Activated T-helper 2 cell treated with anti-CD3 and anti-CD28 coated beads, Interferon-gamma antibody, Interleukin-2, Interleukin-4, amounts not matched to agents 10 μg/mL and 5 μg/mL and 100 μg/mL, durations not matched to agents 14 hours and 24 hours and 36 hours (primary cell): ENCODE measurements at places on chromosomes 7 and 10.

DNA sequence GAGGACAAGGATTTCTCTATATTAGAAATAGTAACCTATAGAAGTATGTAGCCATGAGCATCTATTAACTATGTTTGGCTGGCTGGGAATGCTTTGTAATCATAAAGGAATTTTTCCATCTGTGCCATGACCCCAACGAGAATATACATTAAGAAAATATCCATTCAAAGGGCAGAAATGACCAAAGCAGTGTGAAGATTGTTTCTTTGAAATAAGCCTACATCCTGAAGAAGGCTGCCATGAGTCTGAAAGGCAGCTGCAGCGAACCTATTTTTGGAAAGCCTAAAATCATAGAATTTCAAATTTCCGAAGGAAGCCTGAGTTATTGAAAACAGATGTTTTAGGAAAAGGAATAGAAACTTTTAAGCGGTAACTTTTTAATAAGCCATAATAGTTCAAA, 244.2 kb upstream of the FOXK1 start:
- DNase-seq, result no peak

GRCh38 chr7:80542398-80542797, 30.5 kb upstream of the GNAT3 start:
- DNase-seq, result no peak

DNA sequence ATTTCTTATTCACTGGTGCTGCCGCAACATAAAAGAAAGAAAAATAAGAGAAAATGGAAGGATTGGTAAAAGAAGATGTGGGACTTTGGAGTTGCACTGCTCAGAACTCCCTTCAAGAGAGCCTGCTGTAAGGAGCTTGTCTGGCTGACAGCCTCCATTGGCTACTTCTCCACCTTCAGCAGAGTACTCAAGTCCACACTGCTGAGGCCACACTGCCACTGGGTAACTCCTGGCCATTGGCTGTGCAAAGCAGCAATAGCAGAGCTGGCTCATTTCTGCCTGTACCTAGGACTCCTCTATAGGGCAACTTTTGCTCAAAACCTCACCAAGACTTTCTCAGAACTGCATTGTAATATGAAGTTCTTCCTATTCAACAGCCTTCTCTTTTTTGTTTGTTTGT, 38.7 kb upstream of the PCLO start:
- no peak for DNase-seq

DNA sequence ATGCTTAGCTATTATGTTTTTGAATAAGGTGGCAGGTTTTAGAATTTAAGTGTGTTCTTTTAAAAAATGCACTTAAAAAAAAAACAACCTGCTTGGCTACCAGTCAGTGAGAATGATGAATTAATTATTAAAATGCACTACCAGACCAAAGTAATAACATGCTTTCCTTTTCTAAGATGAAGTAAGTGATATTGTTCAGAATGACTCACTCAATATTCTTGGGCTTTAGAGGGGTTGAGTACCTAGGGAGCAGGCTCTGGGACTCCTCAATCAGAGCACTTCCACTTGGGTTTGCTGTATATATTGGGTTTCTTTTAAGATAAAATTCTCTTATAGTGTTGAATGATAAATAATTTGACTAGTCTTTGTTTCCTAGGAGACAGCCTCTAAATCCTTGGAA, 8.6 kb downstream of the STAM start:
- no peak for DNase-seq

DNA sequence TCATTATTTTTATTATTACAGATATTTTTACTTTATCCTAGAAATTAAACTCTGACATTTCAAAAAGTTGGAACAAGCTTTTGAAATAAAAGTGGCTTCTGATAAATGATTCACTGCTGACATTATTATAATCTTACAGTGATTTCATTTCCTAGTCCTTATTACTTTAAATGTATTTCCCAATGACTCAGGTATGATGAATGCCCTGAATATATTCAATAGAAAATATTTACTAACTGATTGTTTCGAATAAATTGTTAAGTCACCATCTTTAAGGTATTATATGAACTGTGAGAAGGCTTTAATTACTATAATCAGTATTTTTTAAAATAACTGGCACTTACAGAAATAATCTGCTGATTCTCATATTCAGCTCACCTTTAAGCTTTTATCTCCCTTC, 21.6 kb downstream of the DKK1 start:
- DNase-seq, result no peak

DNA sequence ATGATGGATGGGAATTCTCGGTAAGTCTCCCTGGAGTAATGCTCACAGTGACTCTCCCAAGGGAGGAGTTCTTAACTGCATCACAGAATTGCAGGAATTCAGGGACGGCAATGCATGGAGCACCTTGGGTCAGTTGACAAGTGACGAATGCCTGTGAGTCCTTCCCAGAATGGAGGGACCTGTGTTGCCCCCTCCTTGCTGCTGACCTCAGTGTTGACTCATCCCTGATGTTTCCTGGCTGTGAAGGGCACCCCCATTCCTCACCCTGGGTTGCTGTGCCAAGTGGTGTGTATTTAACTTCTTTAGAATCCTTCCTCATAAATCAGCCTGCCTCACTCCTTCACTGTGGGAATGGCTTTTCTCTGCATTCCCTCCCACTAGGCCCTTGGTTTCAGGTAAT, 98.9 kb downstream of the LRMDA start:
- DNase-seq, result no peak

- no peak for DNase-seq
Measured at GRCh38 chr10:95303535-95303934, 12.7 kb upstream of the PDLIM1 start.

DNA sequence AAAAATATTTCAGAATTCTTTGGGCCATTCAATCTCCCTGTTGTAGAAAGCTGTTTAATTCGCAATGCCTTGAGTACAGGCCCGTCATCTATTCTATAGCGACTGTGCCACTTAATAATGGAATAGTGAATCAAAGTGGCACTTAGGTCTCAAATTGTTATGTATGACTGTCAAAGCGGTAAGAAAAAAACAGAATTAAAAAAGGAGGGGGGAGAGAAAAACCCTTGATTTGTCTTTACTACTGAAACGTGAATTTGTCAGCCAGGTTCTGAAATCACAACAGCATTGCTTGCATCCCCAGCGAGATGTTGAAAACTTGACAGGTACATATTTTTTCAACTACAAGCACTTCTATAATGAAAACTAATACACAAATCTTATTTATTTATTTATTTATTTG, 320.9 kb downstream of the TFEC start:
- DNase-seq, result no peak

GRCh38 chr10:114380060-114380459, 24.2 kb downstream of the AFAP1L2 start:
- no peak for DNase-seq

DNA sequence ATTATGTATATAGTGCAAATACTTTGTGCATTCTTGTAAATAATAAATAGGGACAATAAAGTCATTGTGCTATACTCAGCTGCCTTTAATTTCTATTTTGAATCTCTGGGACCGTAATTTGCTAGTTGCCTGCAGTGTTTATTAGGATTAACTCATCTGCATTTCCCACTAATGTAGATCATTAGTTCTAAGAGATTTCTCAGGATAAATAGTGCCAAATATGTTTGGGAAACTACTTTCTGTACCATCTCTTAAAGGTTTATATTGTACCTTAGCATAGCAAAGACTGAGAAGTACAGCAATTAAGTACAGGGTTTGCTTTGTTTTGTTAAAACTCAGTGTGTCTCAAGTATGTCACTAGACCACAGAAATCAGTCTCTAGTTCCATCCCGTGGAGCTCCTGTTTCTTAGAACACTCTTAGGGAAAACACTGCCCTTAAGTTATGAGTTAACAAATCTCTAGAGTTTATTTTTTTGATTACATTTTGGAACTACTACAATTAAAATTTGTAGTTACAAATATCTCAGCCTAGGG, 26.0 kb downstream of the ADD3 start:
- no peak for DNase-seq

GRCh38 chr10:49109669-49110340, 5.5 kb downstream of the VSTM4 start:
- DNase-seq, result no peak

GRCh38 chr10:59227136-59227673, 50.8 kb downstream of the PHYHIPL start:
- DNase-seq, result no peak

DNA sequence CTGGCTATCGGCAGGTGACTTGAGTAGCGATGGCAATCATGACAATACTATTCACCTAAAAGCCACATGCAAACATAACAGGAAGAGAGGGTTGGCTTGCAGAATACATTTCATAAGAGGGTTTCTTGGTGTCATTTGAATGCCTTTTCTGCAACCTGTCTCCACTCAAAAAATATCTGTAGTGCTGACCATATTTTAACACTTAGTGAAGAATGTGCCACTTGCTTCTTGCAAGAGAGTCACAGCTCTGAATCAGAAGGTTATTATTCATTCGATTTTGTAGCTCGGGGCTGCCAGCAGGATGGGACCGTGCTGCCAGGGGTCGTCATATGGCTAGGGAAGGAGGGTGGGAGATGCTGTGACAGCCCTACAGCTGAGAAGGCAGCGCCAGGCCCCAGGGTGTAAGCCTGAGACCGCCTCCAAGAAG, 152.0 kb upstream of the PITRM1 start:
- DNase-seq, result no peak

DNA sequence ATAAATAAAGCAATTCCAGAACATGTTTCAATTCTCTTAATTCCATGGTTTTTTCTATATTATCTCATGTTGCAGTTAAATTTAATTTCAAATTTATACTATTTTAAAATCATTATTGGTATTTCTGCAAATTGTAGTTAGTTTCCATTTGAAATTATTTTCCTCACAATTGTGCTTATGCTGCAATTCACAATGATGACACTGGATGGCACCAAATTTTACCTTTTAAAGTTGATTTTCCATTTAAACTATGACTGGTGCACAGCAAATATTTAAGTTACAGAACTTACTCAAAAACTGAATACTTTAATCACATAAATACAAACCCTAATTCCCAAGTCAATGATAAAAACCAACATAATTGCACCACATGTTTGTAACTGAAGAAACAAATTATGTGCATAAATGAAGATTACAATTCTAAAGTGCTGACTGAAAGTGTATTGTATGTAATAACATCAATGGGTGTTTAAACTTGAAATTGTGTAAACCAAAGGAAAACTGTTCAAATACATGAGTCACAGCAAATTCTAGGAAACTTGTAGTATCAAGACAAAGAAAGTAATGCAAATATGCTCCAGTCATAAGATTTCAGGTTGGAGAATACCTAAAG, 75.3 kb upstream of the AASS start:
- DNase-seq, result no peak

DNA sequence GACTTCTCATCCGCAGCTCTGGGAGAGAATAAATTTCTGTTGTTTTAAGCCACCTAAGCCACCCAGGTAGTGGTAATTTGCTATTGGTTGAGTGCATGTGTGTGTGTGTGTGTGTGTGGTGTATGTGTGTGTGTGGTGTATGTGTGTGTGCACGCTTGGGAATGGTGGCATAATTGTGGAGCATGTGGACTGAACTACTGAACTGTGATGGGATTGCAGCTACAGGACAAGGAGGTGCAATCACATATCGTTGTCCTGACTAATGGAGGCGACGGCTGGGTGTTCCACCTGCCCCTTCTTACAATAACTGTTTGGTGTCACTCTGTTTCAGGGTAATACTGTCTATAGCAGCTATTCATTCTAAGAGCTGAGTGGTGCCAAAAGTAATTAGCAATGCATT, 448.7 kb upstream of the PFKP start:
- no peak for DNase-seq

DNA sequence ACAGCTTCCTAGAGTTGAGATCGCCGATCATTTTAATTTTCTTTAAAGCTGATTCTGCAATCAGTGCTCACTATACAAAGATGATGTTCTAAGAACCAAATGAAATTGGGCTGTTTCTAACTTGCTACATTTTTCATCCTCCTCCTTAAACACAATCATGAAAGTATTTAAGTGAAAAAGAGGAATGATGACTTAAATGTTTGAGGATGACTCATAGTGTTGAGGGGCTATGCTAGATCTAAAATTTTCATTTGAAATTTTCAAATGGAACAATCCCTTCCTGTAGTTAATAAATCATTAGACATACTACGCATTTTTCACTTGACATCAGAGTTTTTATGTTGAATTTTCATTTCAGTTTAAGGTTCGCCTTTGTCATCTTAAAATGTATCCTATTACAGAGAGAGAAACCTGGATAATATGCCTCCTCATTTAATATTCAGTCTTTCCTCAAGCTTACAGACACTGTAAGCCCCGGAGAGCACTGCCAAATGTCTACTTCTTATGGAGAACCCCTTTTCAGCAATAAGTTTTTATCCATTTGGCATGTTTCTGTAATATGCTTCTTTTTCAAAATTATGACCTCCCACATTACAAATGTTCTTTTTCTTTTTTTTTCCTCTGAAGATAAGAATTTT, 499.6 kb downstream of the MAGI2 start:
- DNase-seq, result no peak

DNA sequence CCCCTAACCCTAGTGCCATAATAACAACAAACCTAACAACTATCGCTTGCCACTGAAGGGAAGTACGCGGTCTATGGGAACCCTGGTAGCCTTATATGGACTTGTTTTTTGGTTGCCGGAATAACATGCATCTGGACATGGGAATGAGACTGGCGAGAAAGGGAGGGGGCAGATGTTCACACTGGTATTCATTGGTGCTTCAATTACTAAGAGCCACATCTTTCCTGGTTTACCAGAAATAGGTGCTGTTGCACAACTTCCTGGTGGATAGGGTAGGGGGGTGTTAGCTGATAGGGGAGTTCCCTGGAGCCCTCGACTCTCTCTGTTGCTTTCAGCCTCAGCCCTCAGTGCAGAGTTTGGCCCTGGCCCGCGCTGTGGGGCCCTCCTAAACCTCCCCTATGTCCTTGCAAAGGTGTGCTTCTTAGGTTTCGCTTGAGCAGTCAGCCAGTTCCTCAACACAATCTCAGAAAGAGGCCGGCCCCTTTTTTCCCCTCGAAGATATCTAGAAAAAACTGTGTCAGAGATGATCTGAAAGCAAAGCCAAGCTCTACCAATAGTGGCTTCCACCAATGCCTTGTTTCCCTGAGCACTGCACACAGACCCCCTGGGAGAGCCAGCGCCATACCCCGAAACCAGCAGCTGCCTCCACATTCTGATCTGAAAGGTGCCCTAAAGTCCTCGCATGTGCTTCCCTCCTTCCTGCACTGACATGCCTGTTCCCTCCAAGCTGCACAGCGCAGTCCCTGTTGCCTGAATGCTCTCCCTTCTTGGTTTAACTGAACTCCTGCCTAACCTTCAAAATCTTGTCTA, 13.5 kb downstream of the TBXAS1 start:
- no peak for DNase-seq

GRCh38 chr7:150904011-150904909, 51.9 kb downstream of the AOC1 start:
- no peak for DNase-seq

- DNase-seq, result no peak
Measured at GRCh38 chr10:78599122-78599853, 469.5 kb upstream of the ZMIZ1 start.

DNA sequence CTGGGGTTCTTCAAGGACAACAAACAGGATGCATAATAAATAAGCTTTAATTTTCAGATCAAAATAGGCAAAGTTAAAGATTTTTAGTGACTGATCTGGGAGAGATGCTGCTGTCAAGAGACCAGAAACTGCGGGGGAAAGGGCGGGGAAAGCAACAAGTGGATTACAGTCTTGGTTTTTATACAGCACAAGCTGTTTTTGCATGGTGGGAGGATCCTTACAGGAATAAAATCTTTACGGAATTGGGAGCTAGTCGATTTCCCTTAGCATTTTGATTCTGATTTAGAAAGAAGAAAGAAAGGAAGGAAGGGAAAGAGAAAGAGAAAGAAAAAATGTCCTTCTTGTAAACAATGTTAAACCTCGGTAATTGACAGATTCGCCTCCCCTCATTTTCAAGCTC, 242.3 kb upstream of the SP8 start:
- DNase-seq, result no peak
